ENCODE measurements at places on chromosomes 13 and 19. TPM values are rescaled to one million over a fixed set of nuclear protein-coding genes. Genes with fewer than 3 reads are reported as not detected.

C2CD4C gene
- not detected for total RNA-seq

KLHL1 gene
- not detected for total RNA-seq

POU4F1 gene
- 0.23 TPM for total RNA-seq

COL4A1 gene
- total RNA-seq: not detected

CACNA1A gene
- total RNA-seq: 2.1 TPM

MEIS3 gene
- not detected for total RNA-seq

C1QTNF9B gene
- not detected for total RNA-seq

Measured in activated CD8-positive, alpha-beta memory T cell treated with anti-CD3 and anti-CD28 coated beads, Interleukin-2, amount 10 ng/mL, durations not matched to agents 7 days and 5 days (primary cell).